ENCODE measurements at places on chromosomes 5 and 9.
A peak's percentile ranks its signal among the peaks of the same experiment; 100 is the strongest.

DNA sequence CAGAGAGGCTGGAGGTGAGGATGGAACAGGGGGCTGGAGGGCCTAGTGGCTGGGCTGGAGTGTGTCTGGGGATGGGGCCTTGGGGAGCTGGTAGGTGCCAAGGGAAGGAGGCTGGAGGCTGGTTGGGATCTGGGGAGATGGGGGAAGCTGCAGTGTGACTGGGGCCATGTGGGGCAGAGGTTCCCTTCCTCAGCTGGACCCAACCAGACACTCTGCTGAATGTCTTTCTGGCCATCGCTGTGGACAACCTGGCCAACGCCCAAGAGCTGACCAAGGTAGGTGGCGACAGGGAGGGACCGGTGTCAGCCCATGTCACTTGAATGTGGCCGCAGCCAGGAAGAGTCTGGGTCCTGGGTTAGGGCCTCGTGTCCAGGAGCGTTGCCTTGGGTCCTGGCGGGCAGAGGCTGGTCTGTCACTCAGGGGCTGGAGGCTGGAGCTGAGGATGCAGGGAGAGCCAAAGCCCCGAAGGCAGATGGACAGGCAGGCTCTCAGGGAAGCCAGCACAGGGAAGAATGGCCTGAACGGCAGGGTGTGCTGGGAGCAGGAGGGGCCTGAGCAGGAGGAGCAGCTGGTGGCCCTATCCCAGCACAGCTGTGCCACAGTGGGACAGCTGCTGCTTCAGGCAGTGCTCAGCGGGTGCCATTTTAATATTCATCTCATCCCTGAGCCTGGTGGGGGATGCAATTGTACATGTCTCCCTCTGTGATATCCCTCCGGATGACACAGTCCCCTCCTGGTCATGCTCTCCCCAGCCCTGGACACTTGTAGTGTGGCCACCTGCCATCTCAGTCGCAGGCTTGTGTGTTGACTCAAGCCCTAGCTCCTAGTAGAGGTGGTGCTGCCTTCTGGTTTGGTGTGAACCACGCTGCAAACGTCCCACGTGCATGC, 132.5 kb downstream of the CACNA1B start:
- DNase-seq: peak; percentile 67

DNA sequence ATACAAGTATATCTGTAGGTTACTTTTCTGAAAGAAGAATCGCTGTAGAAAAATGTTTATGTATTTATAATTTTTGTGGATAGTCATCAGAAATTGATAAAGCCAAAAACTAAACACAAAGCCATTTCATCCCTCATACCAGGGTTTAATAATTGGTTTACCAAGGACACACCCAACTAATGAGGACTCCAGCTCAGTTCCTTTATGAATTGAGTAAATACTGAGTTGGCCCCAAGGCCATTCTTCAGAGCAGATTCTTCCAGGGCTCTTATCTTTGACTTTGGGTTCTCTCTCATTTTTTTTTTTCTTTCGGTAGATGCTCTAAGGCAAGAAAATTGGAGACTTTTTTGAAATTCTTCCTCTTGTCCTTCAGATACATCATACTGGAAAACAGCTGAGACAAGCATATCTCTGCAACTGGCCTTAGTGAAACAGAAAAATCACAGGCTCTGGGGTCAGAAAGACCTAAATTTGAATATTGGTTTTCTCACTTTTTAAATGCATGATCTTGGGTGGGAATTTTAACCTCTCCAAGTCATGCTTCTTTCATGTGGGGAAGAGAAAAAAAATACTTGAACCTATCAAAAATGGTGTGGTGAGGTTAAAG, 401.8 kb downstream of the ARHGEF28 start:
- no peak for DNase-seq

GRCh38 chr5:135134691-135135381, 100.8 kb upstream of the PITX1 start:
- DNase-seq: no peak

- DNase-seq: no peak
Measured at GRCh38 chr9:116342941-116343340, 189.3 kb downstream of the PAPPA start.

- DNase-seq: no peak
Measured at GRCh38 chr5:164941132-164941531, 1435.7 kb downstream of the MAT2B start.

DNA sequence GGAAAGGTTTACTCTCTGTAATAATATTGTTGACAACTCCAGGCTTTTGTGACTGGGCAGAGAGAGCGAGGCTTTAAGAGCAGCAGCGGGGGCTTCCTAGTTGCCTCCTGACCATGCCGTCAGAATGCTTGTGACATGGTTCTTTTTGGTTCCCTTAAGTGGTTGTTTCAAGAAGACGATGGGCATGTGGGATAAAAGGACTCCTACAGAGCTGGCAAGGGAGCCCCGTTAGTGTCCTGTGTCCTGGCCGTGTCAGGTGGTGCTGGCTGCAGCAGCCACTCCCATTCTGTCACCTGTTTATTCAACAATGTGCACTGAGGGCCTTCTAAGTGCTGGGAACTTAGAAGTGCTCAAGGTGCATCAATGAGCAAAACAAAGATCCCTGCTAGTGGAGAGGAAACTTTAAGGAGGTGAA, 19.7 kb downstream of the LCP2 start:
- no peak for DNase-seq

- no peak for DNase-seq
Measured at GRCh38 chr5:173196133-173196952, 38.7 kb downstream of the NKX2-5 start.

- DNase-seq: no peak
Measured at GRCh38 chr9:135961811-135962695, 880 bp upstream of the UBAC1 start.

- peak; percentile 59 for DNase-seq
Measured at GRCh38 chr5:124859027-124859426, 112.6 kb upstream of the ZNF608 start.

GRCh38 chr5:176994460-176995121, 12.0 kb downstream of the UIMC1 start:
- DNase-seq: no peak

- peak; percentile 70 for DNase-seq
Measured at GRCh38 chr5:159208514-159209437, 577 bp downstream of the RNF145 start.

- no peak for DNase-seq
Measured at GRCh38 chr9:88216126-88216995, 78.1 kb upstream of the SPATA31C2 start.

- DNase-seq: no peak
Measured at GRCh38 chr9:3262826-3263529, 262.8 kb downstream of the RFX3 start.

- DNase-seq: no peak
Measured at GRCh38 chr9:131275332-131276093, 797 bp downstream of the FAM78A start.

DNA sequence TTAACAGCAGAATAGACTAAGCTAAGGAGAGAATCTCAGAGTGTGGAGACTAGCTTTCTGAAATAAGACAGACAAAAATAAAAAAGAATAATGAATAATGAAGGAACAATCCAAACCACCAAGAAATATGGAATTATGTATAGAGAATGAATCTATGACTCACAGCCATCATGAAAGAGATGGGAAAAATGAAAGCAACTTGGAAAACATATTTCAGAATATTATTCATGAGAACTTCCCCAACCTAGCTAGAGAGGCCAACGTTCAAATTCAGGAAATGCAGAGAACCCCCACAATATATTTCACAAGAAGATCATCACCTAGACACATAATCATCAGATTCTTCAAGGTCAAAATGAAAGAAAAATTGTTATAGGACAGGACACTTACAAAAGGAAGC, 349.0 kb upstream of the MPDZ start:
- DNase-seq: no peak

GRCh38 chr9:135958485-135958884, 2.7 kb downstream of the UBAC1 start:
- DNase-seq: no peak

- peak; percentile 85 for DNase-seq
Measured at GRCh38 chr5:157562111-157562581, 13.4 kb downstream of the ADAM19 start.

DNA sequence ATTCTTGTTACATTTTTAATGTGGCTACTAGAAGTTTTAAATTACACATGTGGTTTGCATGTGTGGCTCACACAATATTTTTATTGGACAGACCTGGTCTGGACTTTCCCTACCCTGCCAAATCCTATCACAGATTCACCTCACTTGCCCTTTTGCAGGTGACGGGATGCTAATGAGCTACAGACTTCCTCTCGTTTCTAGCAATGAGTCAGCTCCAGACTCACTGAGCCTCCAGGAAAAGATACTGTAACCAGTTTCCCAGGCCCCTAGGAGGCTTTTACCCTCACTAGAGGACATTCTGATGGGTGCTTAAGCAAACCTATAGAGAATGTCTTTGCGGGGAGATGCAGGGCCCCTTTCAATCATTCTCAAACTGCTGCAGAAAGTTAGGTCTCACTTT, 135.4 kb downstream of the WDR41 start:
- no peak for DNase-seq

DNA sequence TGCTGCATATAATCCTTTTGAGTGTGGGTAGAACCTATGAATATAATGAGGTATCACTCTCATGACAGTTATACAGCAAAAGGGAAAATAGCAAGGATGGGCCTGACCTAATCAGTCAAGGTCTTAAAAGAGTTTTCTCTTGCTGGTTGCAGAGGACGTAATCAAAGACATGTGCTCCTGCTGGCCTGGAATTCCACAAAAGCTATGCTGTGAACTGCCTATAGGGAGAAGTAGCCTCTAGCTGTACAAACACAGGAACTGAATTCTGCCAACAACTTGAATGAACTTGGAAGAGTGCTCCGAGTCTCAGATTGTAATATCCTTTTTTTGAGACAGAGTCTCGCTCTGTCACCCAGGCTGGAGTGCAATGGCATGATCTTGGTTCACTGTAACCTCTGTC, 195.6 kb downstream of the PLK2 start:
- DNase-seq: peak; percentile 43

DNA sequence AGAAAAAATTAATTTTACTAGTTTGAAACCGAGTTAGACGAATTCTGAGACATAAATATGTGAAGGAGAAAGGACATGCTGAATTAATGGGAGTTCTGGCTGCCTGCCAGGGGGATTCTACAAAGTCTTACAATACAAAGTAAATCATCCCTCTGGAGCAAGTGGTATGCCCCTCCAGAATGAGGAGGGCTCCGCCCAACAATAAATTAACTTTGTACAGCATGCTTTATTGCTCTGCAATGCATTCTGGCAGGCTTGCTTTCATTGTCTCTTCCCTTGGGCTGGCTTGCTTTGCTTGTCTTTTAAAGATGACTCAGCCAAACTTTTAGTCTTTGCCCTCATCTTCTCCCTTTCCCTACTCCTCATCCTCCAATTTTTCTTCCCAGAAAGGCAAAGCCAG, 11.7 kb upstream of the PCDHB1 start:
- peak; percentile 3 for DNase-seq

GRCh38 chr9:30048396-30048795, 2336.0 kb upstream of the ACO1 start:
- no peak for DNase-seq

DNA sequence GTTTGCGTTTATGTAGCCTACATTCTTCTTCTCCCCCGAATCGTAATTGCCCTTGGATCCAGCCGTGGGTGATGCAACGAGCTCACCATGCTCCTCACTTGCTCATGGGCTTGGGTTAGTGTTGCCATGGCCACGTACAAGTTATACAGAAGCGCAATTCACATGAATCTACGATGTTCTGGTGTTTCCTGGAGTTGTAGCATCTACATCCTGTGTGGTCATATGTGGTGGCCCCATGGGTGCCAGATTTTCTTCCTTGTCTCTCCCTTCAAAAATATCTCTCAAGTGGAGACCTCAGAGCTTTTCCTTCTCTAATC, 115.3 kb downstream of the TLE4 start:
- DNase-seq: no peak

- DNase-seq: no peak
Measured at GRCh38 chr9:129667850-129668249, 2.4 kb downstream of the PRRX2 start.

DNA sequence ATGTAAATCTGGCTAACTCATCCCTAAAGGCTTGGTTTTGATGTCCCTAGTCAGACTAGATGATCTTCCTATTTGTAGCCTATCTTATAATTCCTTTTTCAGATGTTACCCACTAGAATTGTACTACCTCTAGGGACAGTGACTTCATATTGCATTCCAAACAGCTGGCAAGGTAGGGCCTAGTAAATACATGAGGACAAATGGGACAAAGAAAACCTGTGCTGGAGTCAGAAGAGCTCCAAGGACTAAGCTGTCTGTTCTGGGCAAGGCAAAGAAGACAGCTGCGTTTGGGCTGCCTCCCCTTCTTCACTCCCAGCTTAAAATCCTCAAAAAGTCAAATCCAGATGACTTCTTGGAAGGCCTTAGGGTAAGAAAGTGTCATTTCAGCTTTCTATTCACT, 10.0 kb downstream of the DMXL1 start:
- peak; percentile 22 for DNase-seq

DNA sequence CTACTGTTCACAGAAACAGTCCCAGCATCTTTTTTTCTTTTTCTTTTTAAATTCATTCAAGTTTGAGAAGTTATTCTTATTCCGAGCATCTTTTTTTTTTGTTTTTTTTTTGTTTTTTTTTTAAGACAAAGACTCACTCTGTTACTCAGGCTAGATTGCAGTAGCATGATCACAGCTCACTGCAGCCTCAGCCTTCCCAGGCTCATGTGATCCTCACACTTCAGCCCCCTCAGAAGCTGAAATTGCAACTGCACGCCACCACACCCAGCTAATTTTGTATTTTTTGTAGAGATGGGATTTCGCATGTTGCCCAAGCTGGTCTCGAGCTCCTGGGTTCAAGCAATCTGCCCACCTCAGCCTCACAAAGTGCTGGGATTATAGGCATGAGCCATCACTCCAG, 36.4 kb upstream of the CHD1 start:
- no peak for DNase-seq

DNA sequence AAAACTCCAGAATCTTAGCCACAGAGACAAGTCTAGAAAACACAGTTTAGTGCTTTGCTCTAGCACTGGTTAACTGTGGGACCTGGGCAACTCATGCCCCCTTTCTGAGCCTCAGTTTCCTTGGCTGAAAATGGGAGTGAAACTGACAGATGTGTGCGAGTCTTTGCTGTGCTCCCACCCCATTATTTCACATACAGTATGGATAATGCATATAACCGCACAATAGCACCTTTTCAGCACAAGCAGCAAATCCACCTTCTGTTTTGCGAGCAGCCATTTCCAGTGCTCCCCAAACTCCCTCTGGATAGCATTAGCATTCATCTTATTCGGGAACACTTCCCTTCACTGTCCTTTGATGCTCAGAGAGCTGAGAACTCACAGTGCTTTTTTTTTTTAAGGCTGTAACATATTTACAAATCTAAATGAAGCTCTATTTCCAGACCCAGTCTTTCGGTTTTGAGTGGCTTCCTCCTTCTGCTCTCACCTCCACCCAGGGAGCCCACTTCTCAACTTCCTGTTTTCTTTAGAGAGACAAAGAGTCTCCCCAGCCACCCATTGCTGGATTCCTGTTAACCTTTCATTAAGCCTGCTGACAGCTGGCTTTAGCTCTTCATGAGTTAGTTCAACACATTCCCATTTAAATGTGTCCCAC, 49.2 kb downstream of the TIMD4 start:
- DNase-seq: peak; percentile 49

DNA sequence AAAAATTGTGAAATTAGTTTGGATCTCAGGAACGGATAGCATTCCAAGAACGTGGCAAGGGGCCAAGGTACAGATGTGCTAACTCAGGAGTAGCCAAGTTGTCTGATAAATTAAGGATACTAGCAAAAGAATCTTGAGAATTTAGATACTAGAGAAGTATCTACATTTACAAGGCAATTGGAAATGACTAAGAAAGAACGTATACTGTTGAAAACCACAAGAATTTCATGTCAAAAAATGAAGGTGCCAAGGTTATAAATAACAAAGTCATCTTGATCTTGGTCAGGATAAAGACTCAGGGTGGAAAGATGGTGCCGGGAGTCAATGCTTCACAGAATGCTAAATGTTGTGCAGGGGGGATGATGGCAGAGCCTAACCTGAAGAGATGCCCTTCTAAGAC, 19.2 kb downstream of the CAPSL start:
- DNase-seq: no peak
